ENCODE measurements at places on chromosomes 16 and 17.

DNA sequence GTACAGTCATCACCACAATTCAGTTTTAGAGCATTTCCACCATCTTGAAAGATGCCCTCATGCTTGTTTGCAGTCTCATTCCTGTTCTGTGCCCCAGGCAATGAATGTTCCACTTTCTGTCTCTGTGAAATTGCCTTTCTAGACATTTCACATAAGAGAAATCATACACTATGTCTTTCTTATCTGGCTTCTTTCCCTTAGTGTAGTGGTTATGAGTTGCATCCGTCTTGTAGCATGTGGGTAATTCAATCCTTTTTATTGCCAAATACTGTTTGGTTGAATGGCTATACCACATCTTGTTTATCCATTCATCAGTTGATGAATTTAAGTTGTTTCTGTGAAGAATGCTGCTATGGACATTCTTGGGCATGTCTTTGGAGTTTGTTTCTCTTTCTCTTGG is 132.5 kb upstream of the PLCG2 start:
- DNase-seq: no peak

- DNase-seq: no peak
Measured at GRCh38 chr17:44398692-44399691, 9.5 kb upstream of the ITGA2B start.

DNA sequence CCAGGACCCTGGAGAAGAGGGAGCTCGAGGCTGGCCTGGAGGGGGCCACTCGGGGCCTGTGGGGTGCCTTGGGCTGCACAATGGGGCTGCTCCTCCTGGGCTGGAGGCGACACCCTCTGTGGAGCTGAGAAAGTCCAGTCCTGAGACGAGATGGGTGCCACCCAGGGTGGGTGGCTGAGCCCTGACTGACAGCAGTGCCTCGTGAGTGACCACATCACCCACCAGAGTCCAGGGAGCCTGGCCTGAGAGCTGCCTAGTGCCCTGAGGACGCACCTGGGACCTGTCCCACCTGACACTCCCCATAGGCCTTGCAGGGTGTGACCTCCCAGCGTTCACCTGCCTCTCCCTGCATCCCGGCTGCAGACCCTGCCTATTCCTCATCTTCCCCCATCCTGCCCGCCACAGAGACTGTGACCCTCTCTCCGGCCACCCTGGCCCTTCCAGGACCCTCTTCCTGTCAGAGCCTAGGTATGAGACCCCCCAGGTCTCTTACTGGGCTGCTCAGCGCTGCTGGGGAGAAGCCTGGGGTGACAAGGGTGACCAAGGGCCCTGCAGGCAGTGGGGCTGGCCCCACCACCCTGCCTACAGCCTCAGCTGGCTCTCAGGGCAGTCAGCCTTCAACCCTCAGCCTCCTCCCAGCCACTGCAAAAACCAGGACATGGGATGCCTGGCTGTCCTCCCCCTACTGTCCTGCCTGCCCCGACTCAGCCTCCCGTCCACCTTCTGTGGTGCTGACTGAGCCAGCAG is 41.2 kb downstream of the TNFRSF13B start:
- DNase-seq: no peak

DNA sequence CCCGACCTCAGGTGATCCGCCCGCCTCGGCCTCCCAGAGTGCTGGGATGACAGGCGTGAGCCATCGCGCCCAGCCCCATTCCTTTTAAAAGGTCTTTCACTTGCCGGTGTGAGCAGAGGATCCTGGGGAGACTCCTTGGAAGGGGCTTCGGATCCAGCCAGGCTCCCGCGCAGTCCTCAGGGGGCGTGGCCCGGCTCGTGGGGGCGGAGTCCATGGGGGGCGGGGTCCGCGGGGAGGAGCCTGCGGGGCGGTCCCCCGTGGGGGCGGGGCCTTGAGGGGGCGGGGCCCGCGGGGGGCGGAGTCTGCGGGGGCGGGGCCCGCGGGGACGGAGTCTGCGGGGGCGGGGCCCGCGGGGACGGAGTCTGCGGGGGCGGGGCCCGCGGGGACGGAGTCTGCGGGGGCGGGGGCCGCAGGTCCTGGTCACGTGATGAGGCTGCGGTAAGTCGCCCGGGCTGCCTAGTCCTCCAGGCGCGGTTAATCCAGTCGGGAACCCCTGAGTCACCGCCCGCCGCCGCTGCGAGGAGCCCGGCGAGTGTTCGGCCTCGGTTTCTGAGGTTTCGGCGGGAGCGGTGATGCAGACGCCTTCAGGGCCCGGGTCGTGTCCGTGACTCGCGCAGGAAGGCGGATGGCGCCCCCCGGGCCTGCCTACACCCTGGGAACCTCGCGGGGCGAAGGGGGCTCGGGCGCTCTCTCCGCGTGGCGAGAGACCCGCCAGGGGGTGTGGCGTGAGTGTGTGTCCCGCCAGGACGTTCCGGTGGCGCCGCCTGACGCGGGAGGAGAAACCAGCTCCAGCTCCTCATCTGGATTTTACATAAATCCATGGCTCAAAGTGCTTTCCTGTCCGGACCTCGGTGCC is 23.6 kb upstream of the ABR start:
- no peak for DNase-seq

DNA sequence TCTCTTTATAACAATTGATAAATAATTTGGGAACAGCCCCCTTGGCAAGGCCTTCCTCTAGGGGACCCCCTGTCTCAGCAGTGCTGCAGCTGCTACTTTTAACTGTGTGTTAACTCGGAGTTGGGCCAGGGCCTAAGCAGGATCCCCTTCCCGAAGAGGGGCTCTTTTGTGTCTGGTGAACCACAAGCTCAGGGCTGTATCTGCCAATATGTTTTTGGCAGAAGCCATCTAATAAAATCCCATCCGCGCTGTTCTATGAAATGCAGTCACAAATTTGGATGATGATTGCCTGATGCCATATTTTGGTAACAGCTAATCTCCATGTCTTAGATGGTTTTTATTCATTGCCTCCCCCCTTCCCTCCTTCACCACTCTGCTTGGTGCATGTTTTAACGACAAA is 267.7 kb downstream of the FTO start:
- DNase-seq: no peak

- no peak for DNase-seq
Measured at GRCh38 chr16:30731411-30731810, 16.8 kb upstream of the PHKG2 start.

- DNase-seq: no peak
Measured at GRCh38 chr16:80189476-80190175, 351.2 kb upstream of the DYNLRB2 start.

GRCh38 chr16:17295948-17296347 is 174.8 kb downstream of the XYLT1 start:
- no peak for DNase-seq

DNA sequence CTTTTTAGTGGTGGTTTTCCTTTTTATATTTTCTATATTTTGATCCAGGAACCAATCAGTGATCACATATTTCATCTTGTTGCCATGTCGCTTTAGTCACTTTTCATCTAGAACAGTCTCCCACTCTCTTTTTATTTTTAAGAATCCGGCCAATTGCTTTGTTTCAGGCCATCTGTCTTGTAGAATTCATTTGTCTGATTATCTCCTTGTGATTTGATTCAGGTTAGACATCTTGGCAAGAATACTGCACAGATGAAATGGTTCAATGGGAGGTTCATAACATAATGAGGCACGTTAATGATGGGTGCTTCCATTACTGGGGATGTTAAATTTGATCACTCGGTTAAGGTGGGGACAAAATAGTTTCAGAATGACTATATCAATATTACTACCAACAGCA is 49.1 kb downstream of the NUP88 start:
- no peak for DNase-seq

- DNase-seq: no peak
Measured at GRCh38 chr17:79955167-79955549, 80.5 kb downstream of the TBC1D16 start.

DNA sequence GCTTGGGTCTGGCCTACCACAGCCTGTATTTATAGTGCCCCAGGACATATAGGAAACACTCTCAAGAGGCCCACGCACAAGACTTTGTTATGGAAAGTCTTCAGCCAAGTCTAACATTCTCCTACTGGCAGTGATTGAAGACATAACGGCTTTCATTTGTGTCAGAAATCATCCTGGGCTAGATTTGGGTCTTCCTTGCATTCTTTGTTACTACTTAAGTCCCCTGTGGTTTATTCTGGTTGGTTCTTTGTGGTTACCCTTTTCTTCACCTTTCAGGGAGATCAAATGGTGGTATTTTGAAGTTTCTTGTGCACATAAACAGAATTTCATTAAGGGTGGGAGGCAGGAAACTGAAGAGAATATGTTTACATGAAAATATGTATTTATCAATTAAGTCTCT is 37.7 kb downstream of the REXO5 start:
- DNase-seq: no peak

- no peak for DNase-seq
Measured at GRCh38 chr17:42980766-42981397, 517 bp downstream of the RUNDC1 start.

GRCh38 chr16:61791464-61791863 is 244.8 kb downstream of the CDH8 start:
- DNase-seq: no peak

DNA sequence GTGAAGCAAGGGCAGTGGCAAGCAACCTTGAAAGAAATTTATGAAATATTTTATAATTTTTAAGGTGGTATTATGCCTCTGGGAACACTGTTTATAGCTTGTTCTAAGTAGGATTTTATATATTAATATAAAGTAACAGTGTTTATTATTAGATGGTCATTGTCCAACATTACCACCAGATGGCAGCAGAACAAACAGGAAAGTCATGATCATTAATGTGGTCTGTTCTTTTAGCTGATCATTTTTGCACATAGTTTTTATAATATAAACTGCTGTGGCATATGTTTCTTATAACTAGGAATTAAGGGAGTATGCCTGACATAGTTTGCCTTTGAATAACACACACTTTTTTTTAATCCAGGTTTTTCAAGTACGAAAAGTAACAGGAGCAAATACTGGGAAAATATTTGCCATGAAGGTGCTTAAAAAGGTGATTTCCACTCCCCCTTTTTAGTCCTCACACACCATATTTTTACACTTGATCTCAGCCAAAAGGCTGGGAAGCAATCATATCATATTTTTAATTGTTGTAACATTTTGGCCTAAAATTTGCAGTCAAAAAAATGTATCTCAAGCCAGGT is 21.4 kb downstream of the RPS6KB1 start:
- DNase-seq: peak; percentile 30

DNA sequence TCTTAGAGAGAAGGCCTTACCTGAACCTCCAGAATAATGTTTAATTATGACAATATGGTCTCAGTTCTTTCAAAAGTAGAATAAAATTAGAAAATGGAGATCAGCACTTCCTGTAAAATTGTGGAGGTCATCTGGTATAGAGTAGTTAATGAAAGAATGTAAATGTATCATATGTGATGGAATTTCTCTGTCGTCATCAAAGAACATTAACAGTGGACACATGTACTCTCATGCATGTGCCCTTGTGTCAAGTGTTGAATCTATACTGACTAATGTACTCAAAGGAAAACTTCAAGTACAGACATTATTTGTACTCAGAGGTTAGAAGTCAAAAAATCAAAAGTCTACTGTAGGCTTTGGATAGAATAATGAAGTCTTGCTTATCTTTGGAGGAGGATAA is 129.2 kb upstream of the MYOCD start:
- no peak for DNase-seq

DNA sequence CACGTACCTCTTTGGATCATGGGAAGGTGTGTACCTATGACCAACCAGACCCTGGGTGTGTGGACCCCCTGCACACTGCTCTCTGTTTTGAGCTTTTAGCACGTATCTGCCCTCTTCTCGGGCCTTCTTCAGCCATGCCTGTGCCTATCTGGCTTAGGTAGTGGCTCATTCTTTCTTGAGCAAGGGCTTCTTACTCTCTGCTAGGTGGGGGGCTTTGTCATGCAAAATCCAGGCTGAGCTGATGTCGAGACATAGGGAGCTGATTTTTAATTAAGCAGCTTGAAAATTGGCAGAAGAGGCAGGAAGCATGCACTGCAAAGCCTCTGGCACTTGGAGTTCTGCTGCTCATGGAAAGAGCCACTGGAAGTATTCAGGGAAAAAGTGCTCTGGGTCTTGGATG is 181.6 kb upstream of the IRX6 start:
- DNase-seq: no peak

DNA sequence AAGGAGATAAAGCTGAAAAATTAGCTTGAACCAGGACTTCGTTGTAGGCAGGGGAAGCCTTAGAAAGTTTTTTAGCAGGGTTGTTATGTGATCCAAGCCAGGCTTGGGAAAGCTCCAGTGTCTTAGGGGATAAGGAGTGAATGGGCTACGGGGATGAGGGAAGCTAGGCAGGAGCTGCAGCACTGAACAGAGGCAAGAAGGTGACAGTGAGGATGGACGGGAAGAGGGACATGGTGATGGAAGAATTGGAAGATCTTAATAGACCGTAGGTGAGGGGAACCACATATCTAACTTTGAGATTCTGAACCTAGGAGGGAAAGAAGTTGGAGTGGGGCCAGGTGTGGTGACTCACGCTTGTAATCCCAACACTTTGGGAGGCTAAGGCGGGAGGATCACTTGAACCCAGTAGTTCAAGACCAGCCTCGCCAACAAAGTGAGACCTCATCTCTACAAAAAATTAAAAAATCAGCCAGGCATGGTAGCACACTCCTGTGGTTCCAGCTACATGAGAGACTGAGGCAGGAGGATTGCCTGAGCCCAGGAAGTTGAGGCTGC is 3.2 kb downstream of the RHBDL3 start:
- no peak for DNase-seq

DNA sequence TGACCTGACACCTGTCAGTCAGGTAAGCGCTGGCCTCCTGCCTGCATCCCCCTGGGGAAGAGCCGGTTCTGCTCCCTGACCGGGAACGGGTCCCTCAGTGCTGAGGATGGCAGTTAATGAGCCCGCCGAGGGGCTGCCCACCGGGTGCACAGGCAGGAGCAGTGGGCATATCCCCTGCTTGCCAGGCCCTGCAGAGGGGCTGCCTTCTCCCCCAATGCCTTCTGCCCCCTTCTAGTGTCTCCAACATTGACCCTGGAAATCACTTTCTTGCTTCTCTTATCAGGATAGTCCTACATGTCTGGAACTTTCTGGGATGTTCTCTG is 388.5 kb downstream of the SEC14L1 start:
- DNase-seq: no peak

DNA sequence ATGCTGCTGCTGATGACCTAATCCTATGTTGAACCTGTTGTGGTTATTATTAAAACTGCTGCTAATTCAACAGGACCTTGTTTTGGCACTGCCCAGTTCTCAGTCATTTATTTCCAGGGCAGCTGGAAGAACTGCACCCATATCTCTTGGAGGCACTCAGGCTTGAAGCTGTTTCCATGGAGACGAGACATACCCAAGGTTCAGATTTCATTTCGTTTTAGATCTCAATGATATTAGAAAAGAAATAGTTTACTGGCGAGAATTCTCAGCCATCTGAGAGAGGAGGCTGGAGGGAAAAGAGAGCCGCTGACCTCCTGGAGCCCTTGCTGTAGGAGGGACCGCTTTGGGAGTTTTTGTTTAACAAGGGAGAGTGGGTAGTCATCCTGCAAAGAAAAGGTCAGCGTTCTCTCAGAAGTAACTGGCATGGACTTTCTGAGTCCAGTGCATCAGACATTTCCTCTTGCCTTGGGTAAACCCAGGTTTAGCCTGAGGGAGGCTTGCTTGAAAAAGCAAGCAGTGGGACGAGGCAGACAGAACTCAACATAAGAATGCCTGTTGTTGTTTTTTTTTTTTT is 75.4 kb downstream of the YPEL2 start:
- peak; percentile 31 for DNase-seq

Measured in NCI-H1436 treated with DMSO at 0.1 percent for 48 hours (cell line).